ENCODE measurements at places on chromosomes 4 and X. TPM values are rescaled to one million over a fixed set of nuclear protein-coding genes. Genes with fewer than 3 reads are reported as not detected.
A peak's percentile ranks its signal among the peaks of the same experiment; 100 is the strongest.

GRCh38 chr4:8640816-8641215 lies 48.3 kb downstream of the CPZ start:
- no peak for DNase-seq

- no peak for DNase-seq
These were observed 48.8 kb downstream of the BMX start for GRCh38 chrX:15549189-15550012.

- DNase-seq: no peak
These were observed 60.7 kb upstream of the ALB start for GRCh38 chr4:73343432-73343831.

GRCh38 chr4:89724716-89725115 lies 112.2 kb downstream of the SNCA start:
- no peak for DNase-seq

DNA sequence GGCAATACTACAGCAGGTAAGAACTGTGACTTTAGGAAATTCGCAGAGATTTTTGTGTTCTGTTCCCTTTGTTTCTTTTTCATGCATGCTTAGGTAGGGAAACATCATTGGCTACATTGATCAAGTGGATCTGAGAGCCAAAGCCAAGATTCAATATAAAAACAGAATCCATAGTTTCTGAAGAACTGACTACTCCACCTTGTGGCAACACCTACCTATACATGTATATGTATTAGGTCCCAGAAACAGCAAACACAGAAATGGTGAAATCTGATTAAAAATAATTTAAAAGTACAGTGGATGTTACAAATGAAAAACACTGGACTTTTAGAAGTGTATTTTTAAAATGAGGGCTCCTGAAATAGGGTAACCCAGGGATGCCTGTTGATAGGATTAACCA lies 322.6 kb upstream of the MAOA start:
- DNase-seq: no peak

- no peak for DNase-seq
These were observed 70.5 kb downstream of the HADH start for GRCh38 chr4:108060164-108060563.

- DNase-seq: no peak
These were observed 115.4 kb downstream of the PTTG2 start for GRCh38 chr4:38075370-38076152.

DNA sequence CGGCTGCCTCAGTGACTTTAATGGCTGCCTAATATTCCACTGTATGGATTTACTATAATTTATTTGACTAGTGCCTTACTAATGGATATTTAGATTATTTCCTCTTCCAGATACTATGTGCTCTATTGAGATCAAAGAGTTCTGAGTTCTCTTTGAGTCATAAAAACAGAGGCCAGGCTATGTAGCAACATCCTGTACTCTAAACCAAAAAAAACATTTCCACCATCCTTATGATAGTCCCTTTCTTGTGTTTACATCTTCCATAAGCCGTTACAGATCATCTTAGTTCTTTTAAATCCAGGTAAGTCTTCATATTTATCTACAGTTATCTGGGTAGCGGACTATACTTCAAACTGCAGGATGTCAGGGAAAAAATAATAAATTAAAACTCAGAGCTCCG lies 56.6 kb upstream of the TMEM184C start:
- DNase-seq: no peak

GRCh38 chr4:54186371-54186770 lies 42.7 kb upstream of the PDGFRA start:
- no peak for DNase-seq

DNA sequence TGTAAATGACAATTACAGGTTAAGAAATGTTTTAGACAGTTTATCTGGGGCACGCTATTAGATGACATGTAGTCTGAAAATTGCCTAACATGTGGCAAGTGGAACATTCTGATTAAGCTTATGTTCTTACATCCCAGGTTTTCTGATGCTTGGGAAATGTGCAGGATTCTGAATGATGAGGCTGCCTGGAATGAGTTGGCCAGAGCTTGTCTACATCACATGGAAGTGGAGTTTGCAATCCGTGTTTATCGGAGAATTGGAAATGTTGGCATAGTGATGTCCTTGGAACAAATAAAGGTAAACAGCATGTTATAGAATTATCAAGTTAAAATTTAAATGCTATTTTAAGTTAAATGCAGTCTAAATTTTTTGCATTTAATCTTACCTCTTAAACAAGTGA lies 49.3 kb downstream of the WDR19 start:
- DNase-seq: no peak

- no peak for DNase-seq
These were observed 43.0 kb downstream of the EIF2S3 start for GRCh38 chrX:24097741-24098260.

- DNase-seq: no peak
These were observed 2.5 kb downstream of the BDH2 start for GRCh38 chr4:103097112-103097511.

DNA sequence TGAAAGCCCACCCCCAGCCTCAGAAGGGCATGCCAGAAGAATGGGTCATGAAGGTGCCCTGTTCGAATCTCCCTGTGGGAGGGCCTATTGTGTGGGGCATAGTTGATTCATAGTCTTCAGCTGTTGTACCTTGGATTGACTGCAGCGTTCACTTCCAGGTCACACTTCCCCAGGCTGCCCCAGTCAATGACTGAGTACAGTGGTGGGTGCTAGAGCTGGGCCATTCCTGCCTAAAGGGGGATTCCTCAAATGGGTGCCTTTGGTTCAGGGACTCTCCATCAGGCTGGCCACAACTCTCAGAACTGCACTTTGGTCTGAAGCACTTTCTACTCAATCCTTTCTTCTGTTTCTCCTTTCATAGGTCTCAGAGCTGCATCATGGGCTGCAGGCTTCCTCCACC lies 35.0 kb upstream of the RASGEF1B start:
- DNase-seq: no peak

GRCh38 chr4:174365018-174365587 lies 81.4 kb downstream of the CEP44 start:
- no peak for DNase-seq

- peak; percentile 18 for DNase-seq
These were observed 128.0 kb upstream of the NKX1-1 start for GRCh38 chr4:1534095-1534872.

DNA sequence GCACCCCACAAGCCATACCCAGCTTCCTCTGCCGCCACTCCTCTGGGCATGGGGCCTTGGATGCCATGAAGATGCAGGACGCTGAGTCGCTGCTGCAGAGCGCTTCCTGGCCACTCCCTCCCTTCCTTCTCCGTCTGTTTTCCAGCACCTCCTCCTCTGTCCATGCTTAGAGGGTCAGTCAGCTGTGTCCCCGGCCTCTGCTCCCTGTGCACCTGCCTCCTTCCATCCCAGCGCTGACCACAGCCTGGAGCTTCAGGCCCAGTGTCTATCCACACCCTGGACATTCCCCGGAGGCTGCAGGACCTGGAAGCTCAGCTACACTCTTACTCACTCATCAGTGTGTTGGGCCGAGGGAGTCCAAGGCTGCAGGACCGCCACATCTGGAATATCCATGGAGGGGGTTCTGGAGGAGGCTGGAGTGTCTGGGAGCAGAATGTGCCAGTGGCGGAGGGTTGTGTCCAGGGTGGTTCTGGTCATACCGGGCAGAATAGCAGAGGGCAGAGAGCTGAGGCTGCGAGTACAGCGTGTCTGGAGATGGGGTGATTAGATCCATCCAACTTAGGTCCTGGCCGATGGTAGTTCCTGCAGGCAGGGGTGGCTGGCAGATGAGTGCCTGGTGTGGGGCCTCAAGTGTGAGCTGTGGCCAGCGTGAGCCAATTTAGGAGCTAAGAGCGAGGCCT lies 58.6 kb upstream of the ADRA2C start:
- no peak for DNase-seq

DNA sequence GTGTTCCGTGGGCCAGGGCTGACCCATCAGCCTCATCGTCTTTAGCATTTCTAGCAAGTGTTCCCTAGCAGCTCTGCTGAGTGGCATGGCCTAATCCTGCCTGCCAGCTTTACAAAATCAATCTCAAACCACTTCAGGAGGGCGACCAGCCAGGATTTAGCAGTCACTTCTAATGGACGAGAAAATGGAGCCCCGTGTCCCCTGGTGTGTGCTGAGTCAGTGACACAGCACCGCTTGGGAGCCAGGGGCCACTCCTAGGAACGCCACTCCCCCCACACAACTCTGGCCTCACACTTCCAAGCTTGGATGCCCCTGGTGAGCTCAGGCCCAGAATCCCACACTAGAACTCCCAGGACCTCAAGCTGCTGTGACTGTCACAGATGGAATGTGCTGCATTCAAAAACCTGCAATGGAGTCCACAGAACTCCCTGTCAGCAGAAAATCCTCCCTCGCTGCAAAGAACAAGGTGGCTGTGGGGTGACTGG lies 311.2 kb upstream of the GATB start:
- peak; percentile 49 for DNase-seq

DNA sequence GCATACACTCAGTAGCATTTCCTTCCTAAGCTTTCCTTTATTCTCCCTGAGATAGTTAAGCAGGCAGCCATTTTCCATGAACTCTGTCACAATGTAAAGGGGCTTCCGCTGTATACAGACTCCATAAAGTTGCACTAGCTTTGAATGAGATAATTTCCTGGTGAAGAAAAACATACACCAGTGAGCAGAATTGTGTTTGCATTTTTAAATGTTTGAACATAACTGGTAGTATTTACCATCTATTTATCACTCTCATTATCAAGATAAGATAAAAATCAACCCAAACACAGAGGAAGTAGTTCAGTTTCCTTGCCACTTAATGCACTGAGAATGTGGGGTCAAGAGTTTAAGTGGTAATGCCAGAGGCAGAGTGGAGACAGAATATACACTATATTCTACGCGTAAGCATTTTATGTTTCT lies 54.1 kb downstream of the TXK start:
- no peak for DNase-seq

DNA sequence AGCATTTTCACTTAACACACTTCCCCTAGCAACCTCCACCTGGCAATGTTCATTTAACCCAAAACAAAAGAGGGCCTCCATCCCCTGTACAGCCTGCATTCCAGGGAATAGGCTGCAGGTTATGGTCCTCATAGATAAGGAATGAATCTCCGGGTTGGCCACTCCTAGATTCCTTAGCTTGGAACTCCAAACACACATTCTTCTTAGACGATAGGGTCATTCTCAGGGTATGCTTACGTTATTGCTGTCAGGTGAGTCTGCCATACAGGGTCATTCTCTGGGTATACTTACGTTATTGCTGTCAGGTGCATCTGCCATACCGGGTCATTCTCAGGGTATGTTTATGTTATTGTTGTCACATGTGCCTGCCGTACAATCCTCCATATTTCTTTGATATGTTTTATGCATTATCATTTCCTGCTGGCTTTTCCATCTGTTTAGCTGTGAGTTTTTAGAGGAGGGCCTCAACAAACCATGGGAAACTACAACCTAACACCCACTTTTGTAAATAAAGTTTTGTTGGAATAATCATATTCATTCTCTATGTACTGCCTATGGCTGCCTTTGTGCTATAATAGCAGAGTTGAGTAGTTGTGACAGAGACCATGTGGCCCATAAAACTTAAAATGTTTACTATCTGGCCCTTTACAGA lies 8.2 kb upstream of the AFF1 start:
- DNase-seq: no peak

GRCh38 chr4:126776361-126776760 lies 856.4 kb upstream of the INTU start:
- no peak for DNase-seq

GRCh38 chr4:5118994-5119835 lies 67.9 kb downstream of the STK32B start:
- DNase-seq: no peak

DNA sequence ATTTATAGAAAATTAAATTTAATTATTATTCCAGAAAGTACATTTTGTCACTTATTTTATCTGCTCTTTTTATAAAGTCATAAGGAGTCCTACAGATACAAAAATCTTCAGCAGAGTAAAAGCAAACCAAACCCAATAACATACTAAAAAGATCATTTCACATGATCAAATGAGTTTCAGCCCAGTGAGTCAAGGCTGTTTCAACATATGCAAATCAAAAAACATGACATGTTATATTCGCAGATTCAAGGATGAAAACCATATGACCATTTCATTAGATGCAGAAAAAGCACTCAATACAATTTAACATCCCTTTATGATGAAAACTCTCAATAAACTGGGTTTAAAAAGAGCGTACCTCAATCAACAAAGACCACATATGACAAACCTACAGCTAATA lies 214.3 kb downstream of the FAT4 start:
- no peak for DNase-seq

DNA sequence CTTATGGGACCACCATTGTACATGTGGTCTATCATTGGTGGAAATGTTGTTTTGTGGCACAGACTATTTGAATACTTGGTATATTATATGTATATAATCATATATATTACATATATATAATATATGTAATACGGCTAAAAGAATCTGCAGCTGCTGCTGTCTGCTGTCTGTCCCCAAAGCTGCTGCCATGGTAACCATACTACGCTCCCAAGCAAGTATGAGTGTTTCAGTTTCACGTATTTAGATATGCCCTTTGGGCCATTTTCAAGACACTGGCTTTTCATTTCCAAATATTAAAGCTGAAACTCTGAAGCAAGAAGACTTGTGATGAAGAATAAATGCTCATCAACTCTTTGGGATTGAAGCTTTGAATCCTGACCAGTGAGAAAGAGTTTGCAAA lies 42.0 kb upstream of the ARSJ start:
- no peak for DNase-seq

- no peak for DNase-seq
These were observed 185.3 kb downstream of the MID1IP1 start for GRCh38 chrX:38986586-38986985.

DNA sequence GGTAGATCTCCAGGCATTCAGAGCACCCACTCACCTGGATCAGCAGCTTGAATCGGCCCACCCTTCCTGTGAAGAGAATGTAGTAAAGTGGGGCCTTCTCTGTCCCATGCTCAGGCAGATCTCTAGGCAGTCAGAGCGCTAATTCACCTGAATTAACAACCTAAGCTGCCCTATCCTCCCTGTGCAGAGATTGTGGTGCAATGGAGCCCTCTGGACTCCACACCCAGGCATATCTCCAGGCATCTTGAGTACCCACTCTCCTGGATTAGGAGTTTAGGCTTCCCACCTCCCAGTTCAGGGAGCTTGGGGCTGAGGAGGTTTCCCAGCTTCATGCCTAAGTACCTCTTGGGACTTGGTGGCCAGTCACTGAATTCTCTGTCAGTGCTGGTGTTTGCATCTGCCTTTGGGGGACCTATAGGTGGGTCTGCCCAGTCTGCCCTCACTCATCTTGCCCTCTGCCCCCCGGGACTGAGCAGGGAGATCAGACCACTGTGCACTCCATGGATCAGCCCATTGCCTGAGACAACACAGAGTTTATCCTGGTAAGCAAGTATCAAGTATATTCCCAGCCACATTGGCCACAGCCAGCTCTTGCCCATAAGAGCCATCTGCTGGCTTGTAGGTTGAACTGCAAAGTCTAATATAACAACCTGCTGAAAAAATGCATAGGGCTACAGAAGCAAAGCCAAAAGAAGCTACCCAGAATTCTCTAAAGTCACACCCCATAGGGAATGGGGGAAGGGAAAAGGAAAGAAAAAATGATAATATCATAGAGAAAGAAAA lies 372.9 kb downstream of the KLHL13 start:
- no peak for DNase-seq

GRCh38 chr4:157204634-157205244 lies 15.8 kb upstream of the GRIA2 start:
- peak; percentile 35 for DNase-seq

Gene DCHS2
- total RNA-seq: not detected

Gene TSPAN7
- 20.0 TPM for total RNA-seq

Gene FRAS1
- 3.7 TPM for total RNA-seq

Gene HTN3
- total RNA-seq: not detected

Gene ART3
- 145 TPM for total RNA-seq

Gene YIPF6
- total RNA-seq: 34.5 TPM

Gene USP26
- not detected for total RNA-seq

Measured in left ventricle myocardium superior (tissue), 1 donor.